H7 (cell line): ENCODE measurements at places on chromosomes 7 and 10.

- no peak for DNase-seq
Measured at GRCh38 chr10:121270906-121271305, 327.3 kb downstream of the FGFR2 start.

DNA sequence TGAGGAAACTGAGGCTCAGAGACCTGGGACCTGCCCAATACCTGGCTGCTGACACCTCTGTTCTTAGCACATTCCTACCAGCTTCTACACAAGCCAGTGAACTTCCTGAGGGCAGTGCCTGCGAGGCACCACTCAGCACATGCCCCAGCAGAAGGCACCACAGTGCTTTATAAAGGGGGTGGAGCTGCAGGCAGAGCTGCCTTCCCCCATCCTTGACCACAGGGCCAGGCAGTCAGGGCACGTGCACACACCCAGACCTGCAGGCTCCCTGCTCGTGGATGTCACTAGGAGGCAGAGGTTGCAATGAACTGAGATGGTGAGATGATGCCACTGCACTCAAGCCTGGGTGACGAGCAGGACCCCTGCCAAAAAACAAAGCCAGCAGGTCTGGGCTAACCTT lies 39.2 kb upstream of the TUBB8 start:
- peak; percentile 34 for DNase-seq

- no peak for DNase-seq
Measured at GRCh38 chr7:81549484-81550016, 220.3 kb downstream of the HGF start.

- no peak for DNase-seq
Measured at GRCh38 chr10:60291344-60291930, 98.2 kb downstream of the ANK3 start.
